ENCODE measurements at places on chromosomes 7 and 10.

GRCh38 chr7:81111358-81111757 lies 192.5 kb upstream of the SEMA3C start:
- peak; percentile 97 for DNase-seq

DNA sequence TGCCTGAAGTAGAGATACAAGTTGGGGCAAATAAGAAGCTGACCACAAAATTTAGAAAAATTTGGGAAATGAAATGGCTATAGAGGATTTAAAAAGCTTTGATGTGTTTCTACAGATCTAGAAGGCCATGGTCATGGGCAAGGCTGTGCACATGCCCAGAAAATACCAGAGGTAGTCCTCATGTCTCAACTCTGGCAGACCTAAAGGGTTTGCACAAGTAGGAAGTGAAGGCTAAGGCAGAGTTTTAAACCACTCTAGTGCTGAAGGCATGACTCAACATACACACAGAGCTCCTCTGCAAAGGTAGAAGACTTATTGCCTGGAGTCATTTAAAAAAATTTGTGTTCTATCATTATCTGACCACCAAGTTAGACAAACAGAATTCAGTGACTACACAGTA lies 364.6 kb downstream of the CCSER2 start:
- DNase-seq, result no peak

- DNase-seq, result no peak
Measured at GRCh38 chr10:77097625-77098024, 540.0 kb downstream of the KCNMA1 start.

DNA sequence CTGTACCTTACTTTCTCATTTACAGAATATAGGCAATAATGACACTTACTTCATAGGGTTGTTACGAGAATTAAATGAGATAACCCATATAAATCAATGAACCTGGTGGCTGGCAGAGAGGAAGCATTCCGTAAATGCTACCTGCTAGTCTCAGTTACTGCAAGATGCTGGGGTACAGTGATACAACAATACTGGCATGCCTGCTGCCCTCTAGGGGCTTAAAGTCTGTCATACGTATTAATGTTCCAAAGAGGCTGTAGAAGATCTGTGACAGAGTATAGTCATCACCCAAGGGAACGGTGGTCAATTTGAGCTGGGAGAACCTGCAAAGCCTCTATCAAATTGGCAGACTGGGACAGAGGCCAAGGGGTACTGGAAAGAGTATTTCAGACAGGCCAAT lies 421.5 kb downstream of the GPAM start:
- DNase-seq, result no peak

DNA sequence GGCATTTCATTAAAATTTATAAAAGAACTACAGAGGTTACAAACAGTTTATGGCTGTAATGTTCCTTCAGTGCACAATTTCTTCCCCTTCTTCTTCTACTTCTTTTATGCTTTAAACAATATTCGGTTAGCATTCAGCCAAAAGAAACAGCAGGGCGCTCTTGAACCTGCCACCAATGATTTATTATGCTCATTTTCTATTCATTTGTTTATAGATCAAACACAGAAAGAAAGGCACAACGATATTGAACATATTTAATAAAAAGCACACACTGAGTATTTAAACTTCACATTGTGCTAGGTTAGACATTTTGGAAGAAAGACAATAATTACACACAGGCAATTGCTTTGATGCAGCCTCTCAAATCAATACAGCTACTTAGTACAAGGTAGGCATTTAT lies 1025.8 kb upstream of the LRRN3 start:
- DNase-seq, result no peak

DNA sequence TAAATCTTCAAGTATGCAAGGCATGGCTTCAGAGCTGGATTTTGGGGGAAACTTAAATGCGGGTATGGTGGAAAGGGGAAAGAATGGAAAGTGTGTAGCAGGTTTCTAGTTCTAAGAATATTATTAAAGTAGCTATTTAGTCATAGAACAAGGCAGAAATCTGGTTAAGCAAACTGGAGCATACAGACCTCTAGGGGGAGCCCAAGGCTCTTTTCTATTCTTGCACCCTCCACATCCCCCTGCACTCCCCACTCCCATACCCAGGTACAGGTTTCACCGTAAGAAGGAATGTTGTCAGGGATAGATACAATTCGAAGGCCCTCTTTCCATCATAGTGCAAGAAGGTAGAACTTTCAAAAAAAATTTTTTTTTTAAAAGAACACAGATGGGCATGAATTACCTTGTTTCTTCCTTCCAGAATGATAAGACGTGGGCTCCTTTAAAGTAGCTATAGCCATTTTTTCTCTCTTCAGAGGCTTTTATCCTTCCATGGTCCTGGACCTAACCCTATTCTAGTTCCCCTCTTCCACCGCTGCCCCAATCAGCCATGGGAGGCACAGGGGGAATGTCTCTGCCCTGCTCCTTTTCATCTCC lies 41.5 kb upstream of the SMIM30 start:
- DNase-seq, result no peak

DNA sequence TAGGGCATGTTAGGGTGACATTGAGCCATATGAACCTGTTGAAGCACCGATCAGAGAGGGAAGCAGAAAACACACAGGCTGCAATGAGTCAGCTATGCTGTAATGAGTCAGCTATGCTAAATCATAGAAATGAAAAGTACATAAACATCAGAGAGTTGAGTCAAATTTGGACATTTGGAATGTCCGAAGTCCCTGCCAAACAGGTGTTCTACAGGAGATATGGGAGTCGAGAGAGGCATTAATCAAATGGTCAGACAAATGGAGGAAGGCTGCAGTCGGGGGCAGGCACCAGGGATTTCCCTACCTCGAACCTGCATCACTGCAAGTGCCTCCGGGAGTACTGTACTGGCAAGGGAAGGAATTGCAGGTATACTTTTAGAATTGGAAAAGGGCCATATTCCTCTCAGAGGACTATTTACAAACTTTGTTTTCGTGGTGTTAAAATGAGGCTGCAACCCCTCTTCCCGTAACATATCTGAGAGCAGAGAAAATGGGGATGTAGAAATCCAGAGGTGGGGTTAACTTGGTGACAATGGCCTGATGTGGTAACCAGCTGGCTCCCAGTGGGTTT lies 8.8 kb upstream of the ZC3HAV1 start:
- DNase-seq, result no peak

GRCh38 chr7:152081088-152081487 lies 55.6 kb downstream of the GALNT11 start:
- DNase-seq, result no peak

DNA sequence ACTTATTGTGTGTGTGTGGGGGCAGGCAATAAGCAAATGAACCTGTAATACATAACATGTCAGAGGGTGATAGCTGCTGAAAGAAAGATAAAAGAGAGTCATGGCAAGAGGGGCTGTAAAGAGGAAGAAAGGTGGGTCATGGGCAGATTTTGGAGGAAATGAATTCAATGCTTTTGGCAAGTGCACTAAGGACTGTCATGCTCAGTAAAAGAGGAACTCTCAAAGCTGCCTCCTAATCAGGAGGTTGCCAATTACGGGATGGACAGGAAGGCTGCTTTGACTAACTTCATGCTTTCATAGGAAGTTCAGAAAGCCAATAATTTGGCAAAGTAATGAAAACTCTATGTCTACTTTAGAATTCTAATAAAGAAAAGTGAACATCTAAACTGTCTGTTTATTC lies 401.2 kb downstream of the SH2D4B start:
- no peak for DNase-seq

DNA sequence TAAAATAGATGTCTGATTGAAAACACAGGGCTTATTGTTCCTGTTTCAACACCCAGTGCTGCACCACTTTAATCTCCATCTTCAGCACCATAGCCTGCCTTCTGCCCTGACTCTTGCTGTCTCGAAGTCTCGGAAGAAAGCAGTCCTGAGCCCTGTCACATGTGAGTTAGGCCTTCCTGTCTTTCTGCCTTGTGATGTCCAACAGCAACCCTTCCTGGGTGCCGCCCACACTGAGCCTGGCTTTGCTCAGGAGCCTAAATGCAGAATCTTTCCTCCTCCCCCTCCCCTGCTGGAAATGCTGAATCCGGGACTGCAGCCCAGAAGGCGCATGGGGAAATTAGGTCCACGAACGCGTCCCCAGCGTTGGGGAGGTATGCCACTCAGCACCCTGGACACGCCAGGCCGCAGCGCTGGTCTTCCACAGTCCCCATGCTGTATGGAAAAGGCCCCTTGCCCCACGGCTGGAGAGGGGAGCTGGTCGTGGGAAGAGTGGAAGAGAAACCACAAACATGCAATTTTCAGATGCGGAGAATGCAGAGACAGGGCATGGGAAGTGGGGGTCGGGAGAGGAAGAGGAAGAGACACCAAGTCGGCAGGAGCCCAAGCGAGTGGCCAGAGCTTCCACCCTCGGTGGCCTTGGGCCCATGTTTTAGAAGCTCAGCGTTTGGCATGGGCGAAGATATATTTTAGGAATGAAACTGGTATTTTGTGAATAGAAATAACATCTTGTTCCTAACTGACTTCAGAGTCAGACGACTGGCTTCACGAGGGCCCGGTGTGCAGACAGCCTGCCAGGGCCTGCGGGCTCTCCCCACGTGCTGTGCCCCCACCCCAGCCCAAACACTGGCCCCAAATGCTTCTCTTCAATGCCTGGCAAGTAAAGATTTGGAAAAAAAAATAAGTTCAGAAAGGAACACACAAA lies 656.1 kb upstream of the FOXK1 start:
- DNase-seq, result no peak

DNA sequence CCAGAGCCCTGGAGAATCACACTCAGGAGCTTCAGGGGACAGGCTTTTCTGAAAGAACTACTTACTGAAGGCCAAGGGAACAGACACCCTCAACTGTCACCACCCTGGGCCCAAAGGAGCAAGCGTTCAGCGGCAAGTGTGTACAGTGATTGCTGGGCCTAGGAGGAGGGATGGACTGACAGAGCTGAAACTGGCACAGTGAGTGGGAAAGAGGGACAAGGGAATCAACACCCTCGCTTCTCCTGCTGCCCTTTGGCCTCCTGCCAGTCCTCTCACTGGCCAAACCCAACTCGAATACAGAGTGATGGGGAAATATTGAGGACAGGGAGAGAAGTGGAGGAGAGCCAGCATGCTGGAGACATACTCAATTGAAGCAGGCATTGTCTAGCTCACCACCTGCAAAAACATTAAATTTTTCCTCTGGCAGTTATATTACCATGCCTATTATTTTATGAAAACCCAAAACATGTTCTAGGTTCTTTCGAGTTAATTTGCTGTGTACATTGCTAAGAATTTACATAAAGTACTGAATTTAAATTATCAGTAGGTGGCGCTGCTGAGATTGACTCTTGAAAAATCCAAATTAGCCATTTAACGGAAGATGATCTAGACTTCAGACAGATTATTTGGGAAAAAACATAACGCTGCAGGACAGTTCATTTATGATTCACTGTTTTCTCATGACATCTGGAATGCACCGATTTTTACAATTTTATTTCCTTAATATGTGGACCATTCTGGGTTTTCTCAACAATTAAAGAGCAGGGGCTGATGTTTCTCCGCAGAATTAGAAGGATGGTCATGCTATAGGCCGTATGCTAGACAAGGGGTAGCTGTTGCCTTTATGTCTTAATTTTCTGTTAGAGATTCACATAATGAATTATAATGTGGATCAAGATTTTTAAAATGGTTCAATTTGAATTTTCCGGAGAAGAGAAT lies 14.7 kb upstream of the TMEM236 start:
- no peak for DNase-seq

DNA sequence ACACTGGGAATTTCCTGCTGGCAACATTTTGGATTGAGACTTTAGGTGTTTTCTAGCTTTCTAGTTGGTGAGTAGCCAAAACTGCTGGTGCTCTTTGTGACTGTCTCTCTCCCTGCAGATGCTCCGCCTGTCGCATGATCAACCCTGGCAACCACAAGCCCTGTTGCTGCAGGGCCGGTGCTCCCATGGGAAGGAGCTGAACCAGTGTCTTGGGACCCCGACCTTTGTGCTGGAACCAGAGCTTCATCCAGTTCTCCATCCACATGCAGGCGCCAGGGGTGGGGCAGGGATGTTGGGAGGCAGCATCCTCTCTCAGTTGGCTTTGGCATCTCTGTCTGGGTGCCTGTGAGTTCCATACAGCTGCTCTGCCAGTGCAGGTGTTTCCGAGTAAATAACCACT lies 306.2 kb upstream of the MKI67 start:
- no peak for DNase-seq

DNA sequence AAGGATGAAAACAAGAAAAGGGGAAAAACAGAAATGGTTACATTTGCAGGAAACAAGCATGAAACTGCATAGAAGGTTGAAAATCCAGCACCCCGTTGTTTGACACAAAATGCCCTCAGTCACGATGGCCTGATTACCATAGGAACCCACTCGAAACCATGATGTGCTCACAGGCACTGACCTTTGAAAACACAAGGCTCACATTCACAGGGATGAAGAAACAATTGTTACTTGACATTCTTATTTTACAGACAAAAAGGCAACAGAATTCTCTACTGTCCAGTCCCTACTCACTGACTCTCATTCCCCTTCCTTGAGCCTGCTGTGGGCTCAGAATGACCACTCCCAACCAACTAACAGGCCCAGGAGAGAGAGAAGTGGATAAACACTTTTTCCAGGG lies 131.4 kb upstream of the PDLIM1 start:
- no peak for DNase-seq

DNA sequence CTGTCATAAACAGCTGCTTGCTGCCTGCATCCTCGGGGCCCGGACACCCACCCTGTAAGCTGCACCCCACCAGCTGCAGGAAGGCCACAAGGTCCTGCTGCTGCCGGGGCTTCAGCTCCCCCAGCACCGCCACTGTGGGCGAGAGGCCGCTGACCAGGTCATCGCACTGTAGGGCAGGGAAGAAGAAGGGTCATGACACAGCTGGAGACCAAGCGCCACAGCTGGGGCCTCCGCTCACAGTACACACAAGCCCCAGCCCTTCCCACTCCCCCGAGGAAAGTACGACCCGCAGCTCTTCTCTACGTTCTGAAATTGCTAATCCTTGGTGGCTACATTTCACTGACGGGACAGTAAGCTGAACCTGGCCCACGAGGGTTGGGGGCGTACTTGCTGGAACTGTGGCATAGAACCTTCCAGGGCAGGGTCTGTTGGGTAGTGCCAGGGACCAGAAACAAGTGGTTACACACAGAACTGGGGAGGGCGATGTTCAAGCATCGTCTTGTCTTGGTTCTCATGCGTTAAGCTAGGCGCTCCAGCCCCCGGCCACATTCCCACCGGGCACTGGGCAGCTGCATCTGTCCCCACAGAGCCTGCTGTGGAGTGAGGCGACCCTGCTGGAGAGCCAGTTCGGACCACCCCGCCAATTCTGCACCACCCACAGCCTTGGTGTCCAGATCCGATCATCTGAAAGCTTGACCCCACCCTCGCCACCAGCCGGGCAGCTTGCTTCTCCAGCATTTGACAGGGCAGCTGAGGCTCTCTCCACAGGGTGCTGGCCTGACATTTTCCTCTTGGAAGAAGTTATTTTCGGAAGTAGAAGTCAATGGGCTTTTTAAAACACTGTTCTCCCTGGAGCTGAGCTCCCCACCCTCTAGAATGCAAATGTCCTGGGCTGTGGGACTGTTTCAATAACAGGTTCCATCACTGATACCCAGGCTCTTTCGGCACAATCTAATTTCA lies 50.8 kb downstream of the GSDME start:
- no peak for DNase-seq
